ENCODE measurements at places on chromosomes 7 and 10. TPM values are rescaled to one million over a fixed set of nuclear protein-coding genes. Genes with fewer than 3 reads are reported as not detected.

C10orf67 gene
- 0.15 TPM for total RNA-seq

ADARB2 gene
- total RNA-seq, result not detected

MRLN gene
- not detected for total RNA-seq

SLC16A9 gene
- 12.8 TPM for total RNA-seq

MUC3A gene
- total RNA-seq, result 0.11 TPM

KIAA1217 gene
- 16.0 TPM for total RNA-seq

FOXI2 gene
- total RNA-seq, result not detected

DNAJC12 gene
- 15.5 TPM for total RNA-seq

SLC26A3 gene
- total RNA-seq, result not detected

CPEB3 gene
- 0.80 TPM for total RNA-seq

SAMD9 gene
- total RNA-seq, result 3.0 TPM
